ENCODE measurements at places on chromosomes 2 and 18.

GRCh38 chr18:54396760-54397159, 39.1 kb downstream of the C18orf54 start:
- no peak for DNase-seq

- DNase-seq: no peak
These were observed 21.2 kb downstream of the ZSCAN30 start for GRCh38 chr18:35268821-35269220.

DNA sequence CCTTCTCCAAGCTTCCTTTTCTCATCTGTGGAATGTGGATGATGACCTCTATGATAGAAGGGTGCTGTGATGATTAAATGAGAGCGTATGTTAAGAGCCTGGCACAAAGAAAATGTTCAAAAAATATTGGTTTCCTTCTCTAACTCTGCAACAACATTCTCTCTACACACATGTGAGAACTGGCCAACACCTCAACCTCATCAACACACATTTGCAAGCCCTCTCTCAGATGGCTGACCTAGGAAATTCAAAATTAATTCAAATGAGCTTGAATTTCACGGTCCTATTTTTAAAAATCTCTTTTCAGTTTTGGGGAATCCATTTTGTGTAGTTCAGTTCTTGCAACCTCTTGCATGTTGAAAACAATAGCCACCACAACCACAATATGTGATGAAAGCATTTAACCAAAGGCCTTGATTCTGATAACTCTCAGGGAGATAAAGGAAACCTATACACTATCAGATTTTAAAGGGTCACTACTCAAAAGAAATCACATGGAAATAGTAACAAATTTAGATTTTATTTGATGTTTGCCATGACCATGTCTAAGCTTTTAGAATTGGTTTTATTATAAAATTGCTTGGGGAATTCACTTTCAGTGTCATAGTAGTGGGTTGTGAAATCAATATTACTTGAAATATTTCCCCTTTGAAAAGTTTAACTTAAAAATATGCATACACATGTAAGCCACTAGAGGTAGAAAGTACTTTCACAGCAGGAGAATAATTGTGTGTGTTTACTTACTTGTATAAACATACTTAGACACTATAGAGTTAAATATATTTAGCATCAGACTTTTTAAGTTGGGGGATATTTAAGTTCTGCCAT, 16.6 kb upstream of the NABP1 start:
- DNase-seq: no peak

DNA sequence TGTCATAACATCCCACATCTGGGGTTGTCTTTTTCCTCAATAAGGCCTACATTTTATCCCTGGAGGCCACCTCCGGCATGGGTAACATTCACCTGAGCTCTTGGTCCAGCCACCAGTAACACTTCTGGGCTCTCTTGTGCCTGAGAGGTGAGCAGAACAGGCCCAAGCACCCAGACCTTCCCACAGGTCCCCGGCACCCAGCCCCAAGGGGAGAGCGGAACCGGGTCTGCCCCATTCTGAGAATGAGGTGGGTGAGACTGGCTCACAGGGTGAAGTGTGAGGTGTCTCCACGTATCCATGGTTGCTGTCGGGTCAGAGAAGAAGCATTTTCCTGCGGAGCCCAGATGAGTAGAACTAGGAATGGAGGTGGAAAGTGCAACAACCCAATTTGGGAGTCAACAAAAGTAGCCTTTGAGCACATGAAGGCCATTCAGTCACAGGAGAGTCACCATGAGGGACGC, 496.7 kb upstream of the MYT1L start:
- DNase-seq: no peak

DNA sequence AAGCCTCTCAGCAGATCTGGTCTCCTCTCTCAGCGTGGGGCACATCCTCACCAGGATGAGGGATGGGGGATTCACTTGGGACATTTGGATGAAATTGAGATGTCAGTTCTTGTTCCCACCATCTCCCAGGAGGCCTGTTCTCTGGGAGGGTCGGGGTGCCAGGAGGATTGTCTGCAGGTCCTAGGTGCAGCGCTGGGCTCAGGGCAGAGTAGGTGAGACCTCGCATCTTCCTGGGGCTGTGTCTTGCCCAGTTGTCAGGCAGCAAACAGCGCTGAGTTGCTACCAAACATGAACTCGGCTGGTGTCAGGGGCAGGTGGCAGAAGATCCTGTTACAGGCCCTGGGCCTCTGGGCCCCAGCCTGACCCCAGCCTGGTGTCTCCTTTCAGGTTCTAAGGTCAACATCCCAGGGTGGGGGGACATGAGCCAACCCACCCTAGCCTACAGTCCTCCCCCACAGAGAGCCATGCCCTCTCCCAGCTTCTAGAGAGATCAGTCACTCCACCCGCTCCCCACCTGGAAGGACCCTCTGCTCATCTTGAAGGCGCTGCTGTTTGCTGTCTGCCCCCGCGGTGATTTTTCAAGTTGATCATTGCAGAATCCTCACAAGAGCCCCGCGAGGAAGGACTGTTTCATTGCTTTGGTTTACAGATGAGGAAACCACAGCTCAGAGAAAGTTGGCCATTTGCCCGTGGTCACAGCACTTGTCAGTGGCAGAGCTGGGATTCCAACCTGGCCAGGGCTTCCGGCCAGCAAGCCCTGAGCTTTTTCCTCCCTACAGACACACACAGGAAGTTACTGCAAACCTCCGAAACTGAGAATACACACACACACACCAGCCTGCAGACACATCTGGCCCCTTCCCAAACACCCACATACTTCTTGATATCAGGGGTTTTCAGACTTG, 83.9 kb downstream of the STPG4 start:
- DNase-seq: peak; percentile 57

DNA sequence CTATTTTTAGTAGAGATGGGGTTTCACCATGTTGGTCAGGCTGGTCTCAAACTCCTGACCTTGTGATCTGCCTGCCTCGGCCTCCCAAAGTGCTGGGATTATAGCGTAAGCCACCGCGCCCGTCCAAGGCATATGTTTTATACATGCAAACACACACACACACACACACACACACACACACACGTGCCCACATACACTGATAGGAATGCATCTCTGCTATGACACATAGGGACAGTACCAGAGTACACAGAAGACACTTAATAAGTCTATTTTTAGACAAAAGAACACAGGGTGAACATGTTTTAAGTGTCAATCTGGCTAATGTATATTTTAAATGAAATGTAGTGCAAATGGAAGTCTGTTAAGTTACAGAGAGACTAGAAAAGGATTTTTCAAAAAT, 10.7 kb upstream of the RNF103 start:
- DNase-seq: no peak

GRCh38 chr2:121588357-121588756, 57.7 kb downstream of the RNU4ATAC start:
- no peak for DNase-seq

GRCh38 chr2:74008761-74009395, 24.2 kb downstream of the TET3 start:
- no peak for DNase-seq

- no peak for DNase-seq
These were observed 556.7 kb downstream of the FBXO15 start for GRCh38 chr18:73590950-73591349.

DNA sequence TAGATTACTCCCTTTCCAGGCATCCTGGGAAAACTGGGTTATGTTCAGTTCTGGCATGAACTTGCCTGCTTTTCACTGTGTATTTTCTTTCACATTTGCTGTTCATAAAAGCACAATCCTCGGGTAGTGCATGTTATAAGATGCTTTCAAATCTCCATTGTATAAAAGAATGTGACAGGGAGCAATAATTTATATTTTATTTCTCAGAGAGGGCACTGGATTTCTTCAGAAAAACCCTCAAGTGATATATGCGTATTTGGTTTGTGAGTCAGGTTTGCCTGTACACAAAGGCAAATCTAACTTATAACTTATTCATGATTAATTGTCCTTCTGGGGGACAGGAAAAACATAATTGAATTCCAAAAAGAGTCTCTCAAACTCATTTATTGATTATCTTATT, 440.7 kb upstream of the MMADHC start:
- DNase-seq: no peak

GRCh38 chr2:54999182-54999581, 51.1 kb downstream of the RTN4 start:
- no peak for DNase-seq

GRCh38 chr2:43075054-43075593, 151.3 kb downstream of the ZFP36L2 start:
- peak; percentile 82 for DNase-seq

DNA sequence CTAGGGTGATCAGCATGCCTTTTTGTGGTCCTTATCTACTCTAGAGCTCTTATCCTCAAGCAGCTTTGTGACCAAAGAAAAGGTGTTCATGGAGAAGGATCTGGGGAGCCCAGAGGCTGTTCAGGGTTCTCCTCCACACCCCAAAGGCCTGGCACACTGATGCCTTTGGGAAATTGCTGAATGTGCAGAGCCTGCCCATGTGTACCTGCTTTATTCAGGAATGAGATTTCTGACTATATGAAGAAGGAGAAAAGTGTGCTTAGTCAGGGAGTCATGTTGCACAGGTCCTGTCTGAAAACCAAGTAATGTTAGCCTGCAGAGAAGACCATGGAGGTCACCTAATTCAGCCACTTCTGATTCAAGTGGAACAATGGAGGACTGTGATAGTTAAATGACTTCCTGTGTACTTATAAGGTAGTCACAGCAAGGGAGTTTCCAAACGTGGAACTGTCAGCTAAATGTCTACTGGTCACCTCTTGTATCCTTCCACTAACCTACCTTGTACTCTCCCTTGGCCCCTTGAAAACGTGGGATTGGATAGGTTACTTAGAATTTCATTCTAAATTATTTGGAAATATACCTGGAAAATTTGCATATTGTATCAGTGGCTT, 81.3 kb downstream of the LIMS1 start:
- DNase-seq: no peak

DNA sequence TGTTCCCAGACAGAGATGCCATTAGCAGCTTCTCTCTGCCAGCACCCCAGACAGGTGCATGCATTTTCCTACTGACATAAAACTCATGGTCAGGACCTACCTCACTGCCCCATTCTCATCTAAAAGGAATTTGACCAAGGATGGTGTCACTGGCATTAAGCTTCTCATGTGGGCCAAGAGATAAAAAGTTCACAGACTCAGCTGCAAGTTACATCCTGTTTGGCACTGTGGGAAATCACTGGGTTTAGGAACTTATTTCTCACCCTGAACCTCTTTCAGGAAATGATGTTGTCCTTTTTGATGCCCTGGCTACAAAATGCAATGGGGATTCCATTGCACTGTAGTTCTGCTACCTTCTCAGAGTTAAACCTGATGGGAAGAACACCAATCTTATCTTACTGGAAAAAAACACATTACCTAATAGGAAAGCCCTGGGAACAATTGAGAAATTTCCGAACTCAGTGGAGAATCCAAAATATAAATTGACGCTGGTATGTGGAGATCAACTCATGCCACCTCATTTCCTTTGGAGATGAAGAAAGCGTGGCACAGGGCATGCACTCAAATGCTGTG, 252.1 kb upstream of the COPS8 start:
- no peak for DNase-seq

GRCh38 chr2:33219850-33220275, 256.6 kb upstream of the RASGRP3 start:
- no peak for DNase-seq

- DNase-seq: no peak
These were observed 134.1 kb downstream of the ANKRD44 start for GRCh38 chr2:197176522-197176921.

- peak; percentile 75 for DNase-seq
These were observed 230.9 kb upstream of the SMAD2 start for GRCh38 chr18:48161191-48161910.

DNA sequence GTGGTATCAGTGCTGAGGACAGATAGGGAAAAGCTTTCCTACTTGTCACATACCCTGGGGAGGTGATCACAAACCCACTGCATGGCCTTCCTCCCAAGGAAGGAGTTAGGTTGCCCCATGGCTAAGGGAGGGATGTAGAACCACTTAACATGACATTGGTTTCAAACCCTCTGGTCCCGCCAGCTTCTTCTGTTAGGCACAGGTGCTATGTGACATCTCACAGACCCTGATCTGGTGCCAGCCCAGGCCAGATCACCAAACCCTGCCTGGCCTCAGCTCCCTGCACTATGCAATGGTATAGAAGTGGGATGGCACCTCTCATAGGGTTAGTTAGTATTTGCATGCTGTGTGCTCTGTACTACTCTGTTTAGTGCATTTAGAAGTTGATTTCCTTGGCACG, 58.0 kb downstream of the TCF7L1 start:
- no peak for DNase-seq

- no peak for DNase-seq
These were observed 91.6 kb downstream of the ITGB1BP1 start for GRCh38 chr2:9331704-9332103.

DNA sequence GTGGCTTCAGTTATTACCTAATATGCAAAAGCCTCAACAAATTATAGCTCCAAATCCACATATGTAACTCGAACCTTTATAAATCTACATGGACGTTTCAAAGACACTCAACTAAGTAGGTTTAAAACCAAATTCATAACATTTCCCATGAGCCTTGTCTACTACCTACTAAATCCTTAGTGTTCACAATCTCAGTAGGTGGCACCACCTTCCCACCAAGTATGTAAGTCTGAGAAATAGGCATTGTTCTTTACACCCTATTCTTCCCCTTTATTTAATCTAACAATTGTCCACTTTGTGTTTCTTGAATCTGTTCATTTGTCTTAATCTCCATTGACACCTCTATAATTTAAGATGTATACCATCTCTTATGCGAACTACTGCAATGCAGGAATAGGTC, 4.6 kb downstream of the PIGN start:
- no peak for DNase-seq

- DNase-seq: no peak
These were observed 11.4 kb upstream of the KCNG2 start for GRCh38 chr18:79786304-79786703.

- no peak for DNase-seq
These were observed 9.0 kb upstream of the BOD1L2 start for GRCh38 chr18:57137847-57138246.

DNA sequence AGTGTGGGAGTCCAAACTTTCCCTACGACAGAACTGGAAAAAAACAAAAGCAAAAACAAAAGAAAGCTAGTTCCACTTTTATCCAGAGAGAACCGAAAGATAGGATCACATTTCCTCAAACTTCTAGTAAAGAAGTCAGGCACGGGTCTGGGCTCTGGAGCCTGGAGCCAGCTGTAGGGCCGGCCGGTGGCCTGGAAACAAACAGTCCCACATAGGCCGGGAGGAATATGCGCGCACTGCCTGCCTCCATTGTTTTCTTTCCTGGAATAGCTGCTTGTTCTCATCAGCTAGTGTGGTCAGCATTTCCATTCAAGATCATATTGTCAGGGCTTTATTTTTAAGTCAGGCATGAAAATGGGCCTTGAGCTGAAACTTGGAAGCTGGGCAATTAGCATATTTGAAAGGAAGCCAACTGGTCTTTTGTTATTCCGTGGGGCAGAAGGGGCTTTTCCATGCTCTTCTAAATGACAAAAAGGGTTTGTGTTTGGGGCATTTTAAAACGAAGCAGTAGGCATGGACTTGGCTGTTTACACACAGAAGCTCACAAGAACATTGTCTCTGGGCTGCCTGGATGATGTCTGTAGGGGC, 58.7 kb upstream of the RFX8 start:
- DNase-seq: no peak

All from H54 (cell line).